ENCODE measurements at places on chromosomes 3 and 15. TPM values are rescaled to one million over a fixed set of nuclear protein-coding genes. Genes with fewer than 3 reads are reported as not detected.

TMEM207 gene
- not detected for total RNA-seq

FOXL2NB gene
- total RNA-seq, result 11.4 TPM

SNRPN gene
- total RNA-seq, result 75.1 TPM

INKA1 gene
- total RNA-seq, result 2.2 TPM

TGM4 gene
- total RNA-seq, result 0.46 TPM

PTH1R gene
- not detected for total RNA-seq

PRTG gene
- total RNA-seq, result 11.4 TPM

MCTP2 gene
- total RNA-seq, result 0.15 TPM

EIF2A gene
- 70.0 TPM for total RNA-seq

MAN2A2 gene
- 77.2 TPM for total RNA-seq

STRA6 gene
- 1.1 TPM for total RNA-seq

PLAAT1 gene
- 3.9 TPM for total RNA-seq

ATP13A4 gene
- not detected for total RNA-seq

TRH gene
- total RNA-seq, result not detected

GOLGA6D gene
- total RNA-seq, result not detected

DHX30 gene
- 65.1 TPM for total RNA-seq

KIF23 gene
- total RNA-seq, result 82.5 TPM

SQOR gene
- 62.2 TPM for total RNA-seq

ACOX2 gene
- total RNA-seq, result 3.2 TPM

LPP gene
- total RNA-seq, result 90.0 TPM

C3orf49 gene
- total RNA-seq, result not detected

MFGE8 gene
- total RNA-seq, result 1,799 TPM

CYP1A2 gene
- not detected for total RNA-seq

DZIP1L gene
- 11.1 TPM for total RNA-seq

ACAD9 gene
- total RNA-seq, result 70.9 TPM

TSPAN3 gene
- total RNA-seq, result 130 TPM

TNFAIP8L3 gene
- total RNA-seq, result 1.0 TPM

FBXW12 gene
- not detected for total RNA-seq

QTRT2 gene
- 51.6 TPM for total RNA-seq

STRIT1 gene
- not detected for total RNA-seq

EPHA3 gene
- 0.05 TPM for total RNA-seq

DPP8 gene
- total RNA-seq, result 36.2 TPM

GBE1 gene
- 30.4 TPM for total RNA-seq

SFMBT1 gene
- total RNA-seq, result 24.4 TPM

FGF12 gene
- 0.51 TPM for total RNA-seq

TAGLN3 gene
- total RNA-seq, result not detected

TERC gene
- total RNA-seq, result 6.0 TPM

ALPK3 gene
- 1.0 TPM for total RNA-seq

PYGO1 gene
- 2.4 TPM for total RNA-seq

B2M gene
- 914 TPM for total RNA-seq

PLOD2 gene
- 158 TPM for total RNA-seq

ANKDD1A gene
- 6.8 TPM for total RNA-seq

Measured in Panc1 (cell line).